ENCODE measurements at places on chromosomes 2 and 18.
A peak's percentile ranks its signal among the peaks of the same experiment; 100 is the strongest.

- DNase-seq, result no peak
These were observed 94.1 kb downstream of the GALNT3 start for GRCh38 chr2:165699946-165700345.

- no peak for DNase-seq
These were observed 221.6 kb upstream of the SP5 start for GRCh38 chr2:170493426-170494097.

- no peak for DNase-seq
These were observed 1.4 kb upstream of the CD226 start for GRCh38 chr18:69948919-69949537.

GRCh38 chr18:9619990-9620389 lies 5.6 kb upstream of the PPP4R1 start:
- DNase-seq, result no peak

DNA sequence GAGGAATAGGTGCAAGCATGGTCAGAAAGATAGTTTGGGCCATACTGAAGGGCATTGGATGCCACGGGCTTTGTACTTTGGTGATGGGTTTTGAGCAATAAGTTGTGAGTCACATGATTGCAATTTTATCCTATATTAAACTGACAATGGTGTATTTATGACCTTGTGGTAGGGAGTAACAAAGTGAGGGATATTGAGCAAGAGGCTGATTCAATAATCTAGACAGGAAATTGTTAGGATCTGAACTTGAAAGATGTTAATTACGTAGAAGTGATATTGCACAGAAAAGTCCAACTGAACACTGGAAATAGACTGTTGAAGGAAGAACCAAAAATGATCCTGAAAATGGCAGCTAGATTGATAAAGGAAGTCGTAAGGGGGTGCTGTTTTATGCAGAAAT lies 46.6 kb upstream of the TCF4 start:
- DNase-seq, result no peak

DNA sequence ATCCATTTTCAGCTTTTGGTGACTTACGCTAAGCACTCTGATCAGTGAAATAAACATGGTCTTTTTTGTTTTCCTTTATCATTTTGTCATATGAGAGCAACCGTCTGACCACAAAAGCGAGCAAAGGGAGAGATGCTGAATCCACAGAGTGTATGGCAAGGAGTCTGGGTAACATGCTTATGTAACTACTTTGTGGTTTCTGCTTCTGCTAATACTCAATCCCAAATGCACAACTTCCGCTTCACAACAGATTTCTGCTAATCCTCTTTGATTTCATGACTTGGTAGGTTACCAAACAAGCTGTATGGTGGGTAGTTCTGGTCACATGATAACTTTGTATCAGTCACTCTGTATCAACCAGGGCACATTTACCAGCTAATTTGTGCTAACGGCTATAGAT lies 908.4 kb upstream of the CRIM1 start:
- peak; percentile 5 for DNase-seq

DNA sequence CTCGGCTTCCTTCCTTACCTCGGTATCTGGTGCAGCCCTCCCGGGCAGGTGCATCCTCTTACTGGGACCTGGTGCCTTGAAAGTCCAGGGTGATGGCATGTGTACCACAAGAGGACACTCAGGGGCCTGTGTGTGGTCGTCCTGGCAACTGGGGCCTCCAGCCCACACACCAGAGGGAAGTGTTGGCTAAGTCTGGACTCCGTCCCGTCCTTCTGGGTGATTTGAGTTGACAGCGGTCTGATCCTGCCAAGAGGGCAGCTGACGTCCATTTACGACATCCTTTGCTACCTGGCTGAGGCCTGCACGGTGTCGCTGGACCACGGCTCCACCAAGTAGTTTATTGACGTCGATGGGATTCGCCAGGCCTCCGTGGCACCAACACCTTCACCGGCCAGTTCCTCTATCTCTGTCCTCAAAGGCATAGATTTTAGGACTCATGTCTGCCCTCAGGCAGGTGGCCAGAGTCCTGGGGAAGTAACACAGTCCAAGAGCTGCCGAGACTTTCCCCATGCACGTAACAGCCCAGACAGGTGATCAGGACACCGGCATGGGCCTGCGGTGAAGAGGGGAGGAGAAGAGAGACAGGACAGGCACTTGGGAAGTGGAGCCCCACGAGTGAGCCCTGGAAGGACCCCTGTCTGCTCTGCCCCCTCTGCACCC lies 186.0 kb upstream of the HDAC4 start:
- no peak for DNase-seq

GRCh38 chr2:151880586-151880985 lies 52.4 kb upstream of the ARL5A start:
- DNase-seq, result no peak

DNA sequence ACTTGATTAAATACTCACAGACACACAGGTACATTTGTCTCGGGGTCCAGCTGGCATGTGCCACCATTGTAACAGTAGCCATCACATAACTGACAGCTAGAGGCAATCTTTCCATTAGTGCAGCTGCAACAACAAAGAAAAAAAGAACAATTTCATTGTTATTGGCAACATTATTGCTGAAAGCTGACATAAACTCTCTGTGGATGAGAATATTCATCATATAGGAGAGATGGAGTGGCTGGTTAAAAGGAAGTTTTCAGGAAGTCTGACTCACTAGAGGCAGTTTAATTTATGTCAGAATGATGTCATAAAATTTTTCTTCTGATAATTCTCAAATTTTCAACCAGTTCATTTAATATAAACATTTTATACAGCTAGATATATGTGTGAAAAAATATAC lies 1490.0 kb upstream of the NXPH2 start:
- no peak for DNase-seq

DNA sequence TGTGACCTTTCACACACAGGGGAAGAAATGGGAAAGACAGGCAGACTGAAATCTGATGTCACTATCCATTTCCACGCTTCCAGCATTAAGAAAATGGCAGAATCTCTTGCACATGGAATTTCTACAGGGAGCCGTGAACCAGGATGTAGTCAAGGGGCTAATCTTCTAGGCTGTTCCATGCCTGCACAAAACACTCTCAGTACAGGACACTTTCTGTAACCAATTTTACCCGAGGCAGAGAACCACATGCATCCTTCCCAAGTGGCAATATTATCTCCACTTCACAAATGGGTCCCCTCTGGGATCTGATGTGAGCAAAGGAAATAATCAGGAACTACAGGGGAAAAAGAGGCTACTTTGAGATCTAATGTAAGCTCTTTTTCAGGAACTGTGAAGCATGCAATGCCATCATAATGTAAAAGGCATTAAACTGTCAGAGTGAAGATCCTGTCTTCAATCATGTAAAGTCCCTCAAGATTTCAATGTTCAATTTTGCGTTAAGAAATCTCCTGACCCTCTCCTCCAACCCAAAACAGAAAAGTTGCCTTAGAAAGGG lies 236.9 kb downstream of the RBM43 start:
- no peak for DNase-seq

- no peak for DNase-seq
These were observed 127.6 kb upstream of the LYPD1 start for GRCh38 chr2:132797556-132797955.

GRCh38 chr2:99472600-99472960 lies 17.2 kb downstream of the REV1 start:
- no peak for DNase-seq

DNA sequence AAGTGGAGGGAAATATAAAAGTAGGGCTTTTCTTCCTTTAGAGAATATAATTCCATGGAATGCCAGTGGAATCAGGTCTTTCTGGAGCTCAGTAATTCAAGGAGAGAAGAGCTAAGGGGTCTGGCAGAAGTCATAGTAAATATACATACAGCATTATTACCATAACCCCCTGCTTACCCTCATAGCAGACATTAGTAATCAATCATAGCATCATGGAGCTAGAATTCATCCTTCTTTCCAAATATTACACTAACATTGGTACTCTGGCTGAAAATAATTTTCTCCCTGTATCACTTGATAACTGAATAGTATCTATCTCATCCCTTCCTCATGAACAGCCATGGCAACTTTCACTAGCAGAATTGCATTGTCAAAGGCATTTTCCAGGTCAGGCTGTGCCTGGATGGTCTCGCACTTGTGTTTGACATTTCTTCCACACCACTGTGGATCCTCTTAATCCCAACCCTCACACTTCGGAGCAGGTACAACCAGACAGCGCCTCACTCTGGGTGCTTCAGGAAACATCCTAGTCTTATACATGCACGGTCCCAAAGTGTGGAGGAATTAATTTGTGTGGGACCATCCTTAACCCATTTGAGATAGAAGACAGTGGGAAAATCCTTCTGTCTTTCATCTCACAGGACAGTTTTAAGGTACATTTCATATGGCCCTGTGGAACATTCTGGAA lies 84.2 kb upstream of the SEC11C start:
- DNase-seq, result no peak

GRCh38 chr2:77864426-77864825 lies 342.2 kb upstream of the LRRTM4 start:
- DNase-seq, result no peak

- DNase-seq, result no peak
These were observed 1573.5 kb upstream of the ACVR2A start for GRCh38 chr2:146271131-146271831.

DNA sequence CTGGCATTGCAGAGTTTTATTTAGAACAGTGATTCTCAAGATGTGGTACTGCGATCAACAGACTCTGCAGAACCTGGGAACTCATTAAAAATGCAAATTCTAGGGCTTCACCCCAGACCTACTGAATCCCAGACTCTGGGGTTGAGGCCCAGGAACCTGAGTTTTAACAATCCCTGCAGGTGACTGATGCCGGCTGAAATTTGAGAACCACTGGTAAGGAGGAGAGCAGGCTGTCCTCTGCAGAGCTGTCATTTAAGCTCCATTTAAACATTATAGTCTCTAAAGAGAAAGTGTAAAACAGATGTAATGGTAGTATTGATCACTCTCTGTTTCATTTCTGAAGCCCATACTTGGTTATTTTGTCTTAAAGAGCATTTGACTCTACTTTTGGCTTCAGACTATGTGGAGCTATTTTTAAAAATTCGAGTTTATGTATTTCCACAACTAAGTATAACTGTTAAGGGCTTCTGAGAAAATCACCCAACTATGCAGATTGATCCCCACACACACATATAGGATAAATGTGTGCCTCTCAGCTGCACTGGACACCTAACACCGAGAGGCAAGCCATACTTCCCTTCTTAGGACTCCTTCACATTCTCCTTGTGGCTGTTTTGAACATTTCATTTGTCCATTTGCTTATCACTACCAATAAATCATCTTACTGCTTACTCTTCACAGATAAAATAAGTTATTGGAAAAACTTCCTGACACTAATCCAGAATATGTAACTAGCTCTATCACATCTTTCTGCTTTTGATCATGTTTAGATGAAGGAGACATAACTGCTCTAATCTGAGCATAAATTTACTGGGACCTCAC lies 487.5 kb downstream of the DLGAP1 start:
- DNase-seq, result no peak

GRCh38 chr18:62529597-62529996 lies 6.8 kb downstream of the ZCCHC2 start:
- no peak for DNase-seq

DNA sequence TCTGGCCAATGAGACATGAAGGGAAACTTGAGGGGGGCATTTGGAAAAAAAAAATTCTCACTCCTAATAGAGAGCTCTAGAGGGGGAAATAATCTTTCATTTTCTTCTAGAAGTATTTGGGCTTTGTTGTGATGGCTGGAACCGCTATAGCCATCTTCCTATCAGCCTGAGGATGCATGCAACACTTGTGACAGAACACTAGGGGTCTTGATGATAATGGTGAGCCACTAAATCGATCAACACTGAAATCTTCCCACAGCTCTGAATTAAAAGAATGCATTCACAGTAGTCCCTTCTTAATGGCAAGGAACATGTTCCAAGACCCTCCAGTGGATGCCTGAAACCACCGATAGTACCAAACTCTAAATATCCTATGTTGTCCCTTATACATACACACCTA lies 325.3 kb downstream of the LNPK start:
- DNase-seq, result no peak

- DNase-seq, result peak; percentile 10
These were observed 51.8 kb downstream of the NDUFA10 start for GRCh38 chr2:239973386-239973785.

- no peak for DNase-seq
These were observed 13.1 kb downstream of the PKDCC start for GRCh38 chr2:42060718-42061619.

GRCh38 chr18:3703732-3704176 lies 253.8 kb downstream of the TGIF1 start:
- no peak for DNase-seq

DNA sequence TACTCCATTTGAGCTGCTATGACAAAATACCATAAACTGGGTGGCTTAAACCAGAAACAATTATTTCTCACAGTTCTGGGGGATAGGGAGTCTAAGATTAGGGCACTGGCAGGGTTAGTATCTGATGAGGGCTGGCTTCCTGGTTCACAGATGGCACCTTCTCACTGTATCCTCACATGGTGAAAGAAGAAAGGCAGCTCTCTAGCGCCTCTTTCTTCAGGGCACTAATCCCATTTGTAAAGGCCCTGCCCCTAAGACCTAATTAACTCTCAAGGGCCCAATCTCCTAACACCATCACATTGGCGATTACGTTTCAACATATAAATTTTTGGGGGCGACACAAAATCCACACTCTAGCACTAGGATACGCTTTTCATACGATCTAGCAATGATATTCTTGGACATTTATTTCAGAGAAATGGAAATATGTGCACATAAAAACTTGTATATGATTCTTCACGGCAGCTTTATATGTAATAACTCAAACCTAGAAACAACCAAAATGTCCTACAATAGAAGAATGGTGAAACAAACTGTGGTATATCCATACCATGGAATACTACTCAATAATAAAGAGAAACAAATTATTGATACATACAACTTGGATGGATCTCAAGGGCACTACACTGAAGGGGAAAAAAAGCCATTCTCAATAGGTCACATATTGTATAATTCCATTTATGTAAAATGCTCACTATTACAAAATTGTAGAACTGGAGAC lies 111.0 kb downstream of the BCL2L11 start:
- DNase-seq, result no peak

GRCh38 chr2:219573166-219573565 lies 1.1 kb downstream of the INHA start:
- DNase-seq, result no peak

- no peak for DNase-seq
These were observed 12.2 kb upstream of the DTNA start for GRCh38 chr18:34697891-34698290.

GRCh38 chr2:168583064-168583709 lies 127.1 kb downstream of the CERS6 start:
- DNase-seq, result no peak

GRCh38 chr2:19748711-19749506 lies 152.9 kb downstream of the TTC32 start:
- DNase-seq, result no peak

GRCh38 chr2:160647967-160648685 lies 154.5 kb upstream of the RBMS1 start:
- DNase-seq, result no peak

DNA sequence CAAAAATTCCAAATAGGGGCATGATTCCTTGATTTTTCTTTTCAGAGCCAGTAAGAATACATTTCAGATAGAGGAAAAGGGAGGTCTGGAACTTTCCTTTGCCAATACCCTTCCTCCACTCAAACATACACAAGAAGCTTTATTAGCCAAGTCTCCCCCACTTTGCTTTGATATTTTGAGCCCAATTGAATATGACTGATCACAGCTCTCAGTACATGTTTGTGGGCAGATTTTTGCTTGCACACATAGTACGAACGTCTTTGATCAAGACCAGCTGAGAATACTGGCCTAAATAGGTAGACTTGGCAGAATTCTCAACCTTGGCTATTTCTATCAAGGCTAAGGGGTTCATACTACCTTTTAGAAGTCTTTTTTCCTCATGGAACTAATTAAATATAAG lies 148.8 kb upstream of the PGAP1 start:
- no peak for DNase-seq

Data from skin of body (tissue), 3 donors.